Naive thymus-derived CD4-positive, alpha-beta T cell (primary cell): ENCODE measurements at places on chromosomes 4 and X.

GRCh38 chr4:168248176-168248710, 70.3 kb downstream of the DDX60 start:
- DNase-seq: no peak

DNA sequence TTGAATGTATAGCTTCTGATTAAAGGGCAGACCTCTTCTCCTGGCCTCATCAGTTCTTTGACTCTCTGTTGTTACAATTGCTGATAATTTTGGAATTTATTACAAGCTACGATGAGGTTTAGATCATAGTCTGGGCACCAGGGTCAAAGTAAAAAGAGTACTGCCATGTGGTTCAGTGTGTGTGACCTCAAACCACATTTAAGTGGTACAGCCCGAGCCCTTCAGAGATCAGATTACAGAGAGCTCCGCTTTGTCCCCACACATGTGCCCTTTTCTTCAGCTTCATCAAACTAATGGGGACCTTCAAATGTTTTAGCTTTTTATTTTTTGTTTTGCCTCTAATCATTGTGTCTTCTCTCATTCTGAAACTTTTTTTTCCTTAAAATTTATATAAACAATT, 37.1 kb downstream of the SPANXN2 start:
- no peak for DNase-seq

GRCh38 chrX:132216806-132217202, 2.4 kb downstream of the RAP2C start:
- peak; percentile 75 for DNase-seq

DNA sequence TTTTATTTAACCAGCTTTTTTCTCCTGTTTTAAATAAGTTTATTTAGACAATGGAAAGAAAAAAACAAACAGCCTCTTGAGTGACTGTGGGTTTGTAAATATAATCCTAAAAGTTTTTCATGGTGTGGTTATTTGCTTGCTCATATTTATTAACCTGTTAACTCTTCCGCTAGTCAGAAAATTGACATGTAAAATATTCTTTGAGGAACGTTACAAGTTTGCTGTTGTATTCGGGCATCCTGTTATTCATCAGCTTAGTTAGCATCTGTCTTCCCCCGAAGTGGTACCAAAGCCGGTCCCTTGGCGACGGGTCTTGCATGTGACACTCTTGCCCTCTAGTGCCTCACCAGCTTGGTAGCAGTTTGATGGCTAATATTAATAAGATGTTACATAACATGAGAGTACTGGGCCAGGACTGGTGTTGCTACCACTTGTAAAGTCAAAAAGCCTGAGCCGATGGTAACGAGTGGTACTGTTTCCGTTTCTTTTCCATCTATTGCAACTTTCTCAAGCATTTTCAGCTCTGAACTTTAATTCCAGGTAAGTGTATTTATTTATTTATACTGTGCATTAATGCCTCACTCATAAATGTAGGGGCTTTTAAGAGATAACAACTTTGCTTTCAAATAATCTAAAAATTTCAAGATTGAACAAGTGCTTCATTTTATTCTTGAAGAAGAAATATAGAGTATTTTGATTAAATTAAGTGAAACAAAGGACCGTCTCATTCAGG, at the start of gene NDST3:
Gene NDST3 (plus strand): TSS at position 434 of the 733 bp plus-strand sequence. CDS start 19,425 bp downstream, outside the sequence.
- DNase-seq: peak; percentile 2

DNA sequence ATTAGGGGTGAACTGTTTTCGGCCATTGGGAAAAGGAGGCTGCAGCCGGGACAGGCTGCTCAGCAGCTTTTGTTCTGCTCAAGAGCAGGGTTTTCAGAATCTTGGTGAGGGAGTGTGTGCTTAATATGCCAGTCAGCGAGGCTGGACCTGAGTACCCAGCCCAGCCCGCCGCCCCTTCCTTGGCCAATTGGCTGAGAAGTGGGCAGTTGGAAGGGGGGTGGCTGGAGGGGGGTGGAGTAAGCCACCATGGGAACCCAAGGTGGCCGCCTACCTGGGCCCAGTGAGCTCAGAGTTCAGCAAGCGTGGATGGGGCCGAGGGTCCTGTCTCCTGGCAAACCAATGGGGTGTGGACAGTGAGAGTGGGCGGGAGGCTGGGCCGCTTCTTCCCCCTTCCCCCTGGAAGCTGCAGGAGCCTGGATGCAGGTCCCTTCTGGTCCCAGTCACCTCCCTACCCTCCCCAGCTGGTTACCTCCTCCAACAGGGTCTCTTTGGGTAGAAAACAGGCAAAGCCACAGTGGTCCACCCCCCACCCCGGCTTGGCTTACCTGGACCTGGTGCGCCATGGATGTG, 52.5 kb downstream of the SORCS2 start:
- DNase-seq: no peak

DNA sequence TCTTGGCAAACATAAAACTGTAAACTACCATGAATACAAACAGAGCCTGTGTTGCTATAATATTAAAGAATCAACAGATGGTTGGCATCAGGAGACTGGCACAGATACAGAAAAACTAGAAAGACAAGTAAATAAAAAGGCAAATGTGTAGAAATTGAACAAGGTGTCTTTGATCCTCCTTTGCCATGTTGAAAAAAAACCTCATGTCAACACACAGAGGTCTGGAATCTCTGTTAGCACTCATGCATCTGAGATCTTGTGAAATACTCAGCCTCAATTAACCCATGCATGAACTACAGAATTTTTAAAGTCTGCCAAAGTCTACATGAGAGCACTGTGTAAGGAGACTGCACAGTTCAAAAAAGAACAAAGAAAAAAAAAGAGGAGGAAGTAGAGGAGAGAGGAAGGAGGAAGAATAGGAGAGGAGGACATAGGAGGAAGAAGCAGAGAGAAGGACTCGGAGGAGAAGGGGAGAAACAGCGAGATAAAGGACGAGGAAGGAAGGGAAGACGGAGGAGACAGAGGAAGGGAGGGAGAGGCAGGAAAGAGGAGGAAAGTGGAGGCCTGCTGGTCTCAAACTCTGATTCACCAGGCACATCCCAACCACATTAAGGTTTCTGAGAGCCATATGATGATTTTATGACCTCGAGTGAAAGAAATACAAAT, 52.8 kb downstream of the PRDM5 start:
- DNase-seq: no peak

- DNase-seq: no peak
Measured at GRCh38 chrX:4754878-4755604, 1041.6 kb upstream of the PRKX start.

DNA sequence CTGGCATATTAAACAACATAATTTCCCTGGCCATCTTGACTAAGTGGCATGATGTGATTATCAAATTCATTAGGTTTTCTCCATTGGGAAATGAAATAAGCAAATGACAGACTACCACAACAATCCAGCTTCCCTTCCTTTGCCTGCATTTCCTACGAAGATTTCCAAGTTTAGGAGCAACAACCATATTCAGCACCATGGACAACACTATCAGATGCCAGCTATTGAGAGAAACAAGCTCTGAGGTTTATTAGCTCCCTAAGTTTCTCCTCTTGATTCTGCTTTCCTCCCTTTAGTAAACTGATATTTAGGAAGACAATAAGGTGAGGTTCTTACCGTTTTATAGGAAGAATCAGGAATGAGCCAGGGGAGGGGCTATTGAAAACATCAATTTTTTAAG, 36.2 kb downstream of the DCX start:
- DNase-seq: no peak

GRCh38 chr4:26434030-26434639, 56.1 kb downstream of the CCKAR start:
- DNase-seq: no peak

DNA sequence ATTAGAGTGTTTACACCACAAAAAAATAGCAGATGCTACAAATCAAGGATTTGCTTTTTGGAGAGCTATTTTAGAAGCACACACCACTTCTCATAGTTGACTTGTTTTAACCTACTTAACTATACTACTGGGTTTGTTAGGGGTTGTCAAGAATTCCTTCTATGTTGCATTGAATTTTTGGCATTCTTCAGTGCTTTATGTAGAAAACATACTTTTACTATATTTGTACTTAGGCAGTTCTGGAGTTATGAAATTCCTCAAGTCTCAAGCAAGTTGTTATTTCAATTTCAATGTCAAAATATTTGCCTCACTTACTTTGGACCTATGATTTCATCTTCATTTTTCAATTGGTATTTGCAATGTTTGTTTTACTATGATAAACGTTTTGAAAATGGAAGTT, 449.6 kb downstream of the GLUD2 start:
- no peak for DNase-seq

- no peak for DNase-seq
Measured at GRCh38 chr4:184649971-184650855, 675 bp downstream of the PRIMPOL start.

DNA sequence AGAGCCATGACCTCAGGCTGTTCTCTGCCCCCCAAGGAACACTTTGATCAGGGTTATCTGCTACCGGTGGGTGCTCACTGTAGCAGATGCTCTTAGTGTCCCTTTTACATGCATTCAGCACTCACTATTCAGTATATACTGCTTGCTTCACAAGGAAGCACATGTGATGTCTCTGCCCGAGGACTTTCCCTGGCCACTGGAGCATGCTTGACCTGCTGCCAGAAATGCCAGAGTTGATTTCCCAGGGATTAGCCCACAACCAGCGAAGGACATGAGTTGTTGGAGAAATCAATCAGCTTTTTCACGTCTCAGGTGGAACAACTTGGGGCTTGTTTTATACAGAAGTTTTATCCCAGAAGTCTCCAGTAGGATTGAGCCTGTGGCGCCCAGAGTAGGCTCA, 51.2 kb upstream of the RPS6KA3 start:
- DNase-seq: no peak

GRCh38 chr4:40630335-40631021, 814 bp upstream of the RBM47 start:
- DNase-seq: no peak

GRCh38 chrX:135543924-135544323, 23.5 kb downstream of the INTS6L start:
- DNase-seq: peak; percentile 41

DNA sequence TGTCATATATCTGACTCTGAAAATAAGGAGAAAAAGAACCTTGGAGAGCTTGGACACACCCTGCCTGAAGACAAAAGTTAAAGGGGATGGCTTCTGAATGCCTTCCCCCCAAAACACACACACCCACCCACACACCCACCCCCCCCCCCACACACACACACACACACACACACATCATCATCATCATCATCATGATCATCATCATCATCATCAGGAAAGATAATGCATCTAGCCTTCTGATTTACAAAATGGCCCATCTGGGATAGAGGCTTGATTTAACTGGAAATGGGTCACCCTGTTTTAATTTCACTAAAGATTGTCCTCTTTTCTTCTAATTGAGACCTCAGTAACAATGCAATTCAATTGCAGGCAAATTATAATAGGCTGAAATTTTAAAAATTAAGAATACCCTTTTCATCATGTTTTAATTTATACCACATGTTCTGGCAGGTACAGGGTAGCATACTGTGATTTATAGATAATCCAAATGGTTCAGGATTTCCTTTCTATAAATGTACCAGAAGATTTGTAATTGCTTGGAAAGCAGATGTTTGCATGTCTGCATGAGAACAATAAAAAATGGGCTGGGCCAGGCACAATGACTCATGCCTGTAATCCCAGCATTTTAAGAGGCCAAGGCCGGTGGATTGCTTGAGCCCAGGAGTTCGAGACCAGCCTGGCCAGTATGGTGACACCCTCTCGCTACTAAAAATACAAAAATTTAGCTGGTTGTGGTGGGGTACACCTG, 56.5 kb downstream of the TRIM2 start:
- DNase-seq: no peak

DNA sequence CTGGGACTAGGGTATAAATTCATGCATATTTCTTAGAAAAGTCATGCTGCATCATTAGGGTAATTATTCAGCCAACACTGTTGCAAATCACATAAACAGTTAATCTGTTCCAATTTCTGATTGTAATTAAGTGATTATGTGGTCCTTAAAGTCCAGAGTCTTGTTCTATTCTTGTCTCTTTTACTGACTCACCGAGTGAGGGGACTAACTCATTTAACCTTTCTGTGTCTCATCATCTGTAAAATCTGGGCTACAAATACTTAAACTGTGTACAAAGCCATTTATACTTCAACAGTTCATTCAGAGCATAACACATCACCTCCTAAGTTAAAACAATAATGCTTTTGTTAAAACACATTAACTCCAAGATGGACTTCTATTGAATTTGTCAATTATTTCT, 65.4 kb upstream of the KLHL13 start:
- no peak for DNase-seq
